MCF 10A (cell line): ENCODE measurements at places on chromosomes 6 and 20.

DNA sequence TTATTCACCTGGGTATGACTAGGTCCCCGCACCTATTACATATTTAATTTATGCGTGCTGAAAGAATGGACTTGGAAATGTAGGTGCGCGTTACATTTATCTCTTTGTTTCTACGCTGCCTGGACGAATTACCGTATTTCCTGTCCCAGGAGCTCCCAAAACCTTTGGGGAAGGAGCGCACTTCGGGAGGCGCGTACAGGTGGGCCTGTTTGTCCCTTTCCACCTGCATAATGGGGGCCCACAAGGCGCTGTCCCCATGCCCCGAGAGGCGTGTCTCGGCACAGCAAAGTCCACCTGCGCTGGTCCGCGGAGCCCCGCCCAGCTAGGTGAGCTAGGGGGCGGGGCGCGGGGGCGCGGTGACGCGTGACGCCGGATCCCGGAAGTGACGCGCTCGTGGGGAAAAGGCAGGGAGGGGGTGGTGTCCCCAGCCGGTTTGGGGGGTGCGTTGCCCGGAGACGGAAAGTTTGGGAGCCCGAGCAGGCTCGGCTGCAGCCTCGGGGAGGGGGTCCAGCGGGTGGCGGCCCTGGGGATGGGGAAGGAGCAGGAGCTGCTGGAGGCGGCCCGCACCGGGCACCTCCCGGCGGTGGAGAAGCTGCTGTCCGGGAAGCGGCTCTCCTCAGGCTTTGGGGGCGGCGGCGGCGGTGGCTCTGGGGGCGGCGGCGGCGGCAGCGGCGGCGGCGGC lies at the start of gene ANKS1A:
TSS of gene ANKS1A (plus strand) at position 382 of the 682 bp plus-strand sequence. CDS start at position 530, 148 bp downstream.
- DNase-seq: peak; percentile 80

DNA sequence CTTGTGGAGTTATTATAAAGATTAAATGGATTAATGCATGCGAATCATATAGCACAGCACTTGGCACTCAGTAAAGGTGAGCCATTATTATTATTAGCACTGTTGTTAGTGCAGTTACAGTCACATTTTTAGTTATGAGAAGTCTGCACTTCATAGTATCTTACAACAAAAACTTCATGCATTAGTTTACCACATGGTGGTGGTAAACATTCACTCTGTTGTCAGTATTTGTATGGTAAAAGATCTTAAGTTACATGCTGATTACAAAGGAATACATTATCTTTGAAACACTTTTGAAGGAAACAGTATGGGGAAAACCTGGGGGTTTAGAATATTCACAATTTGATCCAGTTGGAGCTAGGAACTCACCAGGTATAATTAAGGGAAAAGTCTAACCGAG lies 20.8 kb downstream of the TMEM14A start:
- peak; percentile 1 for DNase-seq

- DNase-seq: no peak
These were observed 214.8 kb upstream of the BTBD3 start for GRCh38 chr20:11702721-11703518.

DNA sequence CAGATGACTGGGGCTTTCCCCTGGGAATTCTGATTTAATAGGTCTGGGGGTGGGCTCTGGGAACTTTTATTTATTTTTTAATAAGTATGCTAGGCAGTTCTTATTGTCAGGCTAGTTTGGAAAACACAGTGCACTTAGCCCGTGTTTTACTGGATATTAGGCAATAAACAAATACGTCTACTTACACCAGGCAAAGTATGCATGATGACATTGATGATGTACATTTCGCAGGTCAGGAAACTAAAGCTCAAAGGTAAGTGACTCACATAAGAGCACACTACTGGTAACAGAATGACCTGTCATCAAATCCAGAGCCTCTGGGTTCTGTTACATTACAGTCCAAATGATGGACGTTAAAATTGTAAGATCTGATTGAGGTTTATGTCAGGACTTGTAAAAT lies 144.4 kb upstream of the EXOC2 start:
- peak; percentile 69 for DNase-seq

GRCh38 chr6:20876561-20876960 lies 342.3 kb downstream of the CDKAL1 start:
- no peak for DNase-seq

- DNase-seq: no peak
These were observed 216.1 kb upstream of the QKI start for GRCh38 chr6:163198396-163198795.

- DNase-seq: peak; percentile 17
These were observed 507 bp upstream of the VGLL2 start for GRCh38 chr6:117264692-117265409.

DNA sequence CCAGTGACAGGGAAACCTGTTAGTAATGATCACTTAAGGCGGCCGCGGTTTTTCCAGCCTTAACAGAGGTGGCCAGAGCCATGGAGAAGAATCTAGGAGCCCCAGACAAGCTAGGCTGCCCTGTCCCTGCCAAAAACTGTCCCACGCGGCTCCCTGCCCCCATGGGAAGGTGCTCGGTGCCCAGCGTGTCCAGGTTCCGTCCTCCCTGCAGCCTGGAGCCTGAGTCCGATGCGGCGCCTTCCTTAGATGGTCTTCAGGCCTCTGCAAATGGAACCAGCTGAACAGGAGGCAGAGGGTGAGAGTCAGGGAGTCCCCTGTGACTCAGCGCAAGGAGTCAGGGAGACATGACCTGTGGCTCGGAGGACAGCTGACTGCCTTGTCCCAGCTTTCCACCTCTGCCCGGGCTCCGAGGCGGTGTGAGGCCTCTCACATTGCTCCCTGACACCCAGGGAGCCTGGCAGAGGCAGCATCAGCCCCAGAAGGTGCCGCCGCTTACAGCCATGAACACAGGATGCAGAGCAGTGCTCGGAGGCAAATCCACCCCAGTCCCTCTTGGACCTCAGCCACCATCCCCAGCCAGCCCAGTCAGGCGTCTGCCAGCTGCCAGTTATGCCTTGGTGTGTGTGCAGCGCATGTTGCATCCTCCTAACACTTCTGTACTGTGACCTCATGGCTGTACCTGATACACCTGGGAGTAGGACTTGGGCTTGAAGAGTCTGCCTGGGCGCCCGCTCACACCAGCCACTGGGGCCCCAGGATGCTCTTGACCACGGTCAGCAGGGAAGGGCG lies 377.7 kb downstream of the CDH4 start:
- DNase-seq: no peak

- no peak for DNase-seq
These were observed 43.6 kb upstream of the BHLHE23 start for GRCh38 chr20:63050406-63050805.

DNA sequence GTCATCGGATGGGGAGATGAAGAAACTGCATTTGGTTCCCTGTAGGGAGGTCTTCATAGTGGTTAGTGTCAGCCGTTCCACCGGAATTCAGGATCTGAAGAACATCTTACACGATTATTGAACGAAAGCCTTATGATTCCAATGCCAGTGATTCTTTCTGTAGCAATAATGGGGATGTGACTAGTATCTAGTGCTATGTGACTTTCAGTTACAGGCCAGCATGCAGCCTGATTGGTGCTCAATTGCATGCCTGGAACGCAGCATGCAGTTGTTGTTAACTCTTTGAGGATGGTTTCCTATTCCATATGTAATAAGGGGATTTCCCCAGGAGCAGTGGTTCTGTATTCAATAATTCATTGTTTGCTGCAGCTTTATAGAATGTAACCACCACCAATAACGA lies 71.6 kb upstream of the SLC22A1 start:
- no peak for DNase-seq

GRCh38 chr20:48266571-48266970 lies 481.3 kb upstream of the SULF2 start:
- no peak for DNase-seq

DNA sequence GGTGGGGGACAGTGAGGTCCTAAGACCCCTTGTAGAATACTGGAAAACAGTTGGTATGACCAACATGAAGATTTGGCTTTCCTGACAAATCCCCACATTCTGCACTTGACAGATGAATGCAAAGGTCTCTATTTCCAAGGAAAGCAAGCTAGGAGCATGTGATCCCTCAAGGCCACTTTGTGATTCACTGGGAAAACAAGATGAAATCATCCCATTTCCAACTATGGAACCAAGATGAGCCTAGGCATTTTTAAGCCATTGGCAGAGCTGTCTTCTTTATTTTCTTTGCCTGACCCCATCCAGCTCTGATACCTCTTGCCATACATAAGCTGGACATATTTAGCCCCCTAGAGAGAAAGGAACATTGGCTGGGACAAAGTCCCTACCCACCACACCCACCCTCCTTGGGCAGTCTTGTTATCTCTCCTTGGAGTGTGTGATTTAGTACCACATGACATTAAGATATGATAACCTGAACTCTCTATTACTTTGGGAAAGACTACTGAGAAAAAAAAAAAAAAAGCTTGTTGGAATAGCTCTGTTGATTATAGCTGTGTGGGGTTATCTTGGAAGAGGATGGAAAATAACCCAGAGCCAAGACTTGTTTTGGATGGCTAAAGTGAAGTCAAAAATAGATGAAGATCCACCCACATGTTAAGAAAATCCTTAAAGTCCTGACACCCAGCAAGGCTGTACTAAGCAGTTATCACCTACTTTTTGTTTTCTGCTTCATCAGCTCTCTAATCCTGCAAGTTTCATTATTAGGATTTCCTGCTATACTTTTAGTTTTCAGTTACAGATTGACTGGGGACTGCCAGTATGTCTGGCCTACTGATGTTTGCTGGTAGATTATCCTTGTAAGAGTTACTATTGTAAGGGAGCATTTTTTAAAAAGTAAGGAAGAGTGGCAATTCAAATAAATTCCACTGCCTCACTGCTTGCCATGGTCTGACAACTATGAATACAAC lies 90.1 kb upstream of the PREP start:
- DNase-seq: no peak

- no peak for DNase-seq
These were observed 13.2 kb downstream of the MMP24OS start for GRCh38 chr20:35264755-35265154.

DNA sequence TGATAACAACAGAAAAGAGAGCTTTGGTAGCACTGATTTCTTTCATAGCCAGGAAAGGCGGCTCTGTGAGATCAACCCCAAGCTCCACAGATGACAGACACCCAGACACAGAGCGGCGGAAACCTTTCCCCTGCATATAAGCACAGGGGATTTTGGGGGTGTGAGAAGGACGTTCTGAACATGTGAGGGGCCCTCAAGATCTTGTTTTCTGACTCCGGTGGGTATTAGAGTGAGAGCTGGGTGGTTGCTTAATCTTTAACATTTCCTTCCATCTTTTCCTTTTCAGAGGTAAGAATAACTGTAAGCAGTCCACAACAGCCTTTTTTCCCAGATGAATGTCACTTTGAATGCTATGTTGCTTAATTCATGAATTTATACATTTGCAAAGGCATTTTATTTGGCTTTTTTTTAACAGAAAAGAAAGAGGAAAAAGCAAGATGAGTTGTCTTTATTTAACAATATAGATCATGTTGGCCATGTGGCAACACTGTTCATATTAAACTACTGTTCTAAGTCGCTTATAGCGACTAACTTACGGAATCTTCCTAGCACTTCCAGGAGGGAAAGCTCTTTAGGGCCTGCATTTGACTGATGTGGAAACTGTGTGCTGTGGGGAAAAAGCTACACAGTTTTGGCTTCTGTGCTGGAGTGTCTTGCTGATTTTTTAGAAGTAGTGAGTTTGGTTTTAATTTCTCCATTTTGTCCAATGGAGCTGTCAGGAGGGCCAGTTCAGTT lies 80.5 kb upstream of the NAA20 start:
- no peak for DNase-seq

- DNase-seq: no peak
These were observed 186.9 kb downstream of the HIVEP2 start for GRCh38 chr6:142757852-142758628.
